Esophagus squamous epithelium (tissue), 5 donors: ENCODE measurements at places on chromosomes 6 and 20.

GRCh38 chr20:20521736-20522135 lies 153.8 kb downstream of the INSM1 start:
- DNase-seq: no peak

DNA sequence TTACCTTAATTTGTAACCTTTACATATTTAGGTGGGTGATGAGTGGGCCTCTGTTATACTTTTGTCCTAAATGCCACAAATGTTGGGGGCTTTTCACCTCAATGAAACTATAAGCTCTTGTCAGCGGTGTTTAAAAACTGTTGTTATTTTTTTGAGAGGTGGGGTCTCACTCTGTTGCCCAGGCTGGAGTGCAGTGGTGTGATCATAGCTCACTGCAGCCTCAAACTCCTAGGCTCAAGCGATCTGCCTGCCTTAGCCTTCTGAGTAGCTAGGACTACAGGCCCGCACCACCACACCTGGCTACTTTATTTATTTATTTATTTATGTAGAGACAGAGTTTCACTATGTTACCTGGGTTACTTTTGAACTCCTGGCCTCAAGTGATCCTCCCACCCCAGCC lies 66.7 kb downstream of the ZDHHC14 start:
- DNase-seq: no peak

- DNase-seq: no peak
These were observed 3.7 kb upstream of the RFPL4B start for GRCh38 chr6:112343390-112343789.

DNA sequence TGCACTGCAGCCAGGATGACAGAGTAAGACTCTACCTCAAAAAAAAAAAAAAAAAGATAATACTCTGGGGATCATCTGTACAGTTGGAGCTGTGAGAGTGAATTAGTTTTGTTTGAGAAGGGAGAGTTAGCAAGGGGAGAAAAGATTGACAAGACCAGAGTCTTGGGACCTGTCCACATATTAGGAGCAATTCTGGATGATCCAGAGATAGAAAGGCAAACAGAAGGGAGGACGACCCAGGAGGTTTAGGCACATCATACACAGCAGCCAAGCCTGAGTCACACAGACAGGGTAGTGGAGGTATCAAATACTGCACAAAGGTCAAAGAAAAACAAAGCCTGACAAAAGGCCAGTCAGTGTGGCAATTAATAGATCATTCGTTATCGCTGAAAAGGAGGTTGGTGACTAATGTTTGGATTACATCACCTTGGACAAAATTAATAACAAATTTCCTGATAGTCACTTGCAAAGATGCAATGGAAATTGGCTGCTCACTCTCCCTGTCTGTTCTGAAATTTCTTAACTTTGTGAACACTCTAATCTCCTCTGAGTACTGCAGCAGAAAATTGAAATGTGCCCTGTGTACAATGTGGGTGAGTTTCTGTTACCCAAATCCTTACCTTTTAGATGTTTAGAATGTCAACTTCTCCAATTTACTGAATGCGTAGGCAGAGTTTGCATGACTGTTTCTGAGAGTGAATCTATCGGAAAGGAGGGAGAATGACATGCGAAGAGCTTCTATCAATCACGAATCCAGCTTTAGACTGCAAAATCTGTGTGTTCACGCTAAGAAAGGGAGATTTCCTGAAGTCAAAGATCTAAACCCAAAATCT lies 105.4 kb downstream of the TSHZ2 start:
- DNase-seq: no peak

- DNase-seq: no peak
These were observed 1050.0 kb downstream of the EPHA7 start for GRCh38 chr6:92369309-92369708.

DNA sequence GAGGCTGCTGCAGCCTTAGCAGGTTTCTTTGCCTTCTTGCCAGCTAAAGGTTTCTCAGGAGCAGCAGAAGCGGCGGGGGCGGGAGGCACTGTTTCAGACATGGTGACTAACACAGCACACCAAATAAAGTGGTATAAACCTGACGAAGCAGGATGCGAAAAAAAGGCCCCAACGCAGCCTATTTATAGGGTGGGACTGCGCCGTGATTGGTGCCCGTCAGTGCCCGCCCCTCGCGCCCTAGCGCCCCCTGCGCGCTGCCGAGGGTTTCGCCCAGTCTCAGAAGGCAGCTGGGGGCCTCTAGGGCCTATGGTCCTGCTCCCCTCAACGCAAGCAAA lies 55.0 kb downstream of the TRIM38 start:
- no peak for DNase-seq

DNA sequence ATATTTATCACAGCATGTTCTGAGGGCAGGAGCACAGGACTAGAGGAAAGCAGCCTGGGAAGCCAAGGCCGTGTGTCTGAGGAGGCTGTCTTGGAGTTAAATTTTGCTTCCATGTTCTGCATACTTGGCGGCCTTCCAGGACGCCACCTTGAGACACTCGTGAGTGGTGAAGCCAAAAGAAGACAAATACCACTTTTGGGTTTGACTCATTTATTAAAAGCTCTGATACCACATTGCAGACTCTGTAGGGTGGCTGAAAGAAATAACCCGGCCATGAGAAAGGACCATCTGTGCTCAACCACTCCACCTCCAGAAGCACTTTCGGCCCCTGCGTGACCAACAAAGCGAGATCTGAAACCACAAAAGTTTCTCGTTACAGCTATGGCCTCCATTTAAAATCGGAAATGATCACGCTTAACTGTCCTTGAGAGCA lies 120.0 kb downstream of the TMEM242 start:
- no peak for DNase-seq

- DNase-seq: no peak
These were observed 7.9 kb upstream of the SDCBP2 start for GRCh38 chr20:1336699-1337367.

DNA sequence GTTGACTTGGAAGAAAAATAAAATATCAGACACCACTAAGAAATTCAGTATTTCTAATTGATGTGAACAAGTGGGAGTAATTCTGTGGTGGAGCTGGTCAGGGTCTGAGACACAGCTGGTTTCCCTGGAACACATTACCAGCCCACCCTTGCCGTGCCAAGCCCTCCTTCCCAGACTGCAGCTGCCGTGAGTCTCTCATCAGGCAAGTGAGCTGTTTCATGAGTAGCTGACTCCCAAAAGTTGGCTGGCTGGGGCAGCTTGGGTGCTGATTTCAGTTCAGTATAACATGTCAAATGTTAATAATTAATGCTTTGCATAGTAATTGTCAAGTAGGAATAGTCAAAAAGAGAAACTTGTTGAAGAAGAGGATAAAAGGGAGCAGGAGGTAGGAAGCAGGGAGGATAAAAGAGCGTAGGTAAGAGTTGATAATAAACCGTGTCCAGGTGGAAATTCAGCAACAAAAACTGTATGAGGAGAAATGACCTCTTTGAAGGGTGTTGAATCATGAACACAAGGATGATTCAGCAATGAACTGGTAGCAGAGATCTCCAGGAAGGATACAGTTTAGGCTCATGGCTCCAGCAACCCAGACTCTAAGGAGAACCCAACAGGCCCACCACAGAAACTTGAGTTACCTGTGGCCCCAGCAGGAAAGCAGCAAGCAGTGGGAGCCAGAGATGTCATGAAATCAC lies 110.9 kb upstream of the SSTR4 start:
- DNase-seq: no peak

DNA sequence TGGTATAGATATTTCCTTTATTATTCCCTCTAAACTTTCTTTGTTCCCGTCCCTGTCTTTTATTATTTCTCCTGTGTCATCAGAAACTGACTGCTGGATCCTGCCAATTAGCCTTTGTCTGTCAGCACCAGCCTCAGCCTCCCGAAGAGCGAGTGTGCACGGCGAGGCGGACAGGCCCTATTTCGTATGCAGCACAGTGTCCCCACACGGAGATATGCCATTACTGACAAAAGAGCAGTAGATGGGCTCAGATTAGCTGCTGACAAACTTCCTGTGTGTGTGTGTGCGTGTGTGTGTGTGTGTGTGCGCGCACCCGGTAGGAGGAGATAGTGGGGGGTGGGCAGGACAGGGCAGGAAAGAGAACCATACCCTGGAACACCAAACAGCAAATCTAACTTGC lies 99.5 kb upstream of the ZFP64 start:
- DNase-seq: no peak

DNA sequence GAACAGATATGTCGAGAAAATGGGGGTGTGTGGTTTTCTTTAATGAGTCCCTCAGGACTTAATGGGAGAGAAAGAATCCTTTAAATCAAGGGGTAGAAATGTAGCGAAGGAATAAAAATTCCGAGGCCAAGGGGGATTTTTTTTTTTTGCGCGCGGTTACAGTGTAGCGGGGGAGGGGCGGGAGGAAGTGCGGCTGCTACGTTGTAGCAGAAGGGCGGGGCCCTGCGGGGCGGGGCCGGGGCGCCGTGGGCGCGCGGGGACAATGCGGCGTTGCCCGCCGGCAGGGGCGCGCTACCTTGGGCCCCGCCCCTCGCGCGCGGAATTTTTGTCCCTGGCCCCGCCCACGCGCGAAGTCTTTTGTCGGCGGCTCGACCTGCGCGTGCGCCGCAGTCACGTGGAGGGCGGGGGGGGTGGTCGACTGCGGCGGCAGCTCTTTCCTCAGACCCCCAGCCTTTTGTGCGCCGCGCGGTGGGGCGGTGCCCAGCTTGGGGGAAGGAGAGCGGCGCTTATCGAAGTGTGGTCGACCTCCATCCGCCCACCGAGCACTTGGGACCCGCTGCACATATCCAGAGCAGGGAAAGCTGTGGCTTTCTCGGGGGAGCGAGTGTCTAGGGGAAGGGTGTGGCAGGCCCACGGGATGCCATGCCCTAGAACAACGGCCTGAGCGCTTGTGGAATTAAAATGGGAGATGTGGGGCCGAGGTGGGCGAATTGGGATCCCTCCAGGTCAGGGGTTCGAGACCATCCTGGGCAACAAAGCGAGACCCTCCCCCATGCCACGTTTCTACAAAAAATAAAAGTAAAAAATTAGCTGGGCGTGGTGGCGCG lies 1.3 kb downstream of the TUBB start:
- DNase-seq: peak; percentile 52

DNA sequence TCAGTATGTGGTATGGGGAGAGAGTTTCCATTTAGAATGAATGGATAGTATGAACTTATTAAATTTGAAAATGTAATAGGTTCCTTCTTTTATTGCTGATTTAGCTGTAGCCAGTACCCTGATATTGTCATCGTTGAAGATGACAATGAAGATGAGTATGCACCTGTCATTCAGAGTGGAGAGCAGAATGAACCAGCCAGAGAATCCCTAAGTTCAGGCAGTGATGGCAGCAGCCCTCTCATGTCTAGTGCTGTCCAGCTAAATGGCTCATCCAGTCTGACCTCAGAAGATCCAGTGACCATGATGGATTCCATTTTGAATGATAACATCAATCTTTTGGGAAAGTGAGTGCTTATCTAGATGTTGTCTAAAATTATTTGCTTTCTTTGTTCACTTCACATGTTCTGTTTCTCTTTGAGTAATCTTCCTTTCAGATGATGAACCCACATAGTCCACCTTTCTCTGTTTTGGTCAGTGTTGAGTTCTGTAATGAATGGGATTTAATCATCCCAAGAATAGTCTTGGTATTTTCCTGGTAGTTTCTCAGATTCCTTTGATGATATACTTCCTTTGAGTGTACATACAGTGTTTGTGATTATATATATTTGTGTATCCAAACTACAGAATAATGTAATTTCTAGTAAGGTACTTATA lies 23.3 kb downstream of the HSF2 start:
- no peak for DNase-seq

DNA sequence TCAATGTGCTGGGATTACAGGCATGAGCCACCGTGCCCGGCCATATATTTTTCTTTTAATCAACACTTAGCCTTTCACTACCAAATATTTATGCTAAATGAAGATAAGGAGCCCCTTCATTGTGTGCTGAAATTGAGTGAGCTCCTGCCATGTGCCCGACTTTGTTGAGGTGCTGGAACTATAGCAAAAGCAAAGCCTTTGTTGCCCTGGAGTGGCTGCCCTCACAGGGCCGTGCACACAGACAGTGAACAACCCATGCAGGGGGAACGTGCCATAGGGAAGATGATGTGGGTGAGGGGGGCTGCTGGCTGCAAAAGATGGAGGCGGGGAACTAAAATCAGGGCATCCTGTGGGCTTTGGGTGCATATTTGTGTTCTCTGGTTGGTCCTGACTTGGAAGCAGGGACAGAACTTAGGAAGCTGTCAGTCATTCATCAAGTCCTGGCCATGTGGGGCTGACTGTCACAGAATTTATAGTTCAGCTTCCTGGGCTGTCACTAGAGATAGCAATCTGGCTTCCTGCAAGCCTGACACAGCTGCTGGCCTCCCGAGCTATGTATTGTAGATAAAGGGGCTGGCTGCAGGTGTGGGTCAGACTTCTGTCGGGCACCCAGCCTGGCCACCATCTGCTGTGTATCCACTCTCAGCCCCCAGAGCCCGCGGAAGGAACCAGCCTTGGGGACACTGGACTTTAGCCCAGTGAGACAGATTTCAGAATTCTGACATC lies 56.8 kb upstream of the MPC1 start:
- DNase-seq: no peak

DNA sequence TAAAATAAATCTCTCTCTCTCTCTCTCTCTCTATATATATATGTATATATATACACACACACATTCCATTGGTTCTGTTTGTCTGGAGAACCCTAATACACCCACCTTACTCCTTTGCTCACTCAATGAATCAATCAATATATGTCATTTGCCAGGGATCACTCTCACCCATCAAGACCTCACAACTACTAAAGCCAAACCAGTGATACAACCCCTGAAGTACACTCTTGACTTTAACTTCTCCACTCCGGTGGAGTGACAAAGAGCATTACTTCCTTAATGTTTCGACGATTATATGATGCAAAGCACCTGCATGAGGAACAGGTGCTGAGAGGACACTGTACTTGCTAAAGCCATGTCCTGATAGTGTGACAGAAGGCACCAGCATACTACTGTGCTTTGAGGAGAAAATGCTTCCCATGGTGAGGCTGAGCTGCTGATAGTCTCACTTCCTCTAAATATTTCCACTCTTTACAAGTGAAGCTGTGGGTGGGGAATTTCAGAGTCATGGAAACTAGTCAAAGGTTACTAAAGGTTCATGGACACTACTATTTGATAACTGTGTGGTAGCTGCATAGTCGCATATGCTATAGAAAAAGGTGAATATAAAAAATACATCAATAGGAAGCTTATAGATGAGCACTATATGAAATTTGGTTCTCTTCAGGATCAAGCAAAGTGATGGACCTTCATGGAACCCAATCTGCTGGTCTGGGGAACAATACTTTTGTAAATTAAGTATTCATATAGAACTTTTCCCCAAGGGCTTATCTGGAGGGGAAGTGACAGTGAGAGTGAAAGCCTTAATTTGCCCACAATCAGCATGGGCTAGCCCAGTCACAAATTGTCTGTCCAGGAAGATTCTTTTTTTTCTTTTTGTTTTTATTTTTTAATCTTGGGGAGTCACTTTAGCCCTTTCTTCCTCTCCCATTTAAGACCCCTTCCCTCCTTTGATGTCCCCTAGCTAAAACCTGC lies 141.9 kb upstream of the NEDD9 start:
- DNase-seq: no peak
